ENCODE measurements at places on chromosomes 13 and 19.

DNA sequence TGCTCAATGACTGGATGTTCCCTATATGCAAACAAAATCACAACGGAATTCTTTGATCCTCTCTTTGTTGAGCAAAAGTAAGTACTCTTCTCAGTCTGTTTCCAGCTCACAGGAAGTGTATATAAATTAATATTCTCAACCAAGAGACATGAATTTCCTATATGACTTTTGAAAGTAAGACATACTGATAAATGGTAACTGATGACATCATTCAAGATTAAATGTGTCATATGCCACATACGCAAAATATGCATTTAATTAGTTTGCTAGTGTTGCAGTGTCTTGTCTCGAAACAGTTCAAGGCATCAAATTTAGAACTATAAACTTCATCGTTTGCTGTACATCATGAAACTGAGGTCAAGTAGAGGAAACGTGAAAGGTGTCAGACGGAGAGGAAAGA lies 7.9 kb downstream of the CLDN10 start:
- no peak for DNase-seq

GRCh38 chr19:28065026-28065425 lies 1147.9 kb downstream of the UQCRFS1 start:
- DNase-seq, result no peak

DNA sequence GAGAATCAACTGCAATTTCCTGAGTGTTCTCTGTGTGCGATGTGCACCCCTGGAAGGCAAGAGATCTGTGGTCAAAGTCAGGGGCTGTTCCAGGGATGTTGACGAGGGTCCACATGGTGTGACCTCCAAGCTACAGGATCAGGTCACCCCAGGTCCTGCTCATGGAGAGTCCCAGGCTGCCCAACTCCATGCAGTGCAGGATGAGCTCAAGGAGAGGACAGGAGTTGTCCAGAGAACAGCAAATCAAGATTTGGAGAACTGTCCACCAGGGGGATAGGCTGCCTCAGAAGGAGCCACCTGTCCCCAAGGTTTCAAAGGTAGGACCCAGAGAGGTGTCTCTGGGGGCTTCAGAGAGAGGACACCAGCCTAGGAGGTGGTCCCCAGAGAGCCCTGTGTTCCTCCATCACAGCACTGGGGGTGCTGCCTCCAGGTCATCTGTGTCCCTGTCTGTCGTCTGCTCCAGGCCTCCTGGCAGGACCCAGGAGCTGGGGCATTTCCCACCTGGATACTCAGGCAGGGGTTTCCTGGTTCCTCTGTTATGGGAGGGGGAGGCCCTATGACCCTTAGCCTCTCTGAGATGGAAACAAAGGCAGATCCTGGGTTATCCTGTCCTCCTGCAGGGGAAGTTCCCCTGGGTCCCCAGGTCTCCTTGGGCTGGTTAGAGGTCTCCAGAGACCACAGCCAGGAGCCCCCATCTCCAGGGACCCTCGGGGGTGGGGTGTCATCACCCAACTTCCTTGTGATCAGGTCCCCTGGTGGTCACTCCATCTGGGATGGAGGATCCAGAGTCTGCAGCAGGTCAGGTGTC lies 2.1 kb upstream of the CEACAM7 start:
- DNase-seq, result no peak

DNA sequence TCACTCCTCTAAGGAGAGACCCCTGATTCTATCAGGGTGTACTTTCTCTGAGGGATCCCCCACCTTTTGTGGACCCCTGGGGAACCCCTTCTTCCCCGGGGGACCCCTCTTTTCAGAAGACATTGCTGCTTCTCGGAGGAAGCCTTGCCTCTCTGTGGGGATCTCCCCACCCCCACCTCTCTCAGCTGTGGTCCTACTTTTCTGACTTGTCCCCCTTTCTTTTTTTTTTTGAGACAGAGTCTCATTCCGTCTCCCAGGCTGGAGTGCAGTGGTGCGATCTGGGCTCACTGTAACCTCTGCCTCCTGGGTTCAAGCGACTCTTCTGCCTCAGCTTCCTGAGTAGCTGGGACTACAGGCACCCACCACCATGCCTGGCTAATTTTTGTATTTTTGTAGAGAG lies 18.4 kb upstream of the GATAD2A start:
- DNase-seq, result no peak

DNA sequence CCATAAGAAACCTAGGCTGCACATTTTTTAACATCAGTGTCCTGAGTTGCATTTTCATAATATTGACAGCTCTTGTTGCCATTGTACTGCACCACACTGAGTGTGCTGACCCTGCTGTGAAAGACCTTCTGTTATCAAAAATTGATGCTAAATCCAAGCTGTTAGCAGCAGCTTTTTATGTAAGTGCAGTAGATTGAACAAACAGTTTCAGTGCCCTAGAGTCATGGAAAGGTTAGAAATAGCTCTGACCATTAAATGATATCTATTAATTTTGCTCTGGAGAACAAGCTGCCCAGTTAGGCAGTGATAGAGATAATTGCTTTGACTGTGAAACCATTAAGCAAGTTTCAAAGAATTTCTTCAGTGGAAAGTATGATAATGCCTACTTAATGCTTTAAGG lies 1289.2 kb upstream of the PCDH20 start:
- no peak for DNase-seq

DNA sequence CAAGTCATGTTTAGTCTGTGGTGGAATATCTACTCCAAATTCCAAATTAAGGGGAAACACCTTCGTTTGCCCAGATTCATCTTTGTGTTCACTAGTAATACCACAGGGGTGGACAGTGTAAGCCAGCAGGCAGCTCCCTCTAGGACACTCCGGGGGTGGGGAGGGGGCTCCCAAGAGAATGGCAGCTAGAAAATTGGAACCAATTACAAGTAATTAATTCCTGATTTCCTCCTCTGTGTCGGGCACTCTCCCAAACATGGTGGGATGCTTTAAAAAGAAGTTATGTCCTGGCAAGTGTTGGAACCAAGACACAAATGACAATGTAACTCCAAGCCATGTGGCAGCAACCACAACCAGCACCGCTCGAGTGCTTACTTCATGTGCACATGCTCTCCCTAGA lies 5.9 kb downstream of the COL4A1 start:
- no peak for DNase-seq

GRCh38 chr19:57382806-57383488 lies 6.7 kb upstream of the ZNF548 start:
- no peak for DNase-seq

GRCh38 chr19:8148410-8149260 lies 757 bp downstream of the FBN3 start:
- DNase-seq, result no peak

DNA sequence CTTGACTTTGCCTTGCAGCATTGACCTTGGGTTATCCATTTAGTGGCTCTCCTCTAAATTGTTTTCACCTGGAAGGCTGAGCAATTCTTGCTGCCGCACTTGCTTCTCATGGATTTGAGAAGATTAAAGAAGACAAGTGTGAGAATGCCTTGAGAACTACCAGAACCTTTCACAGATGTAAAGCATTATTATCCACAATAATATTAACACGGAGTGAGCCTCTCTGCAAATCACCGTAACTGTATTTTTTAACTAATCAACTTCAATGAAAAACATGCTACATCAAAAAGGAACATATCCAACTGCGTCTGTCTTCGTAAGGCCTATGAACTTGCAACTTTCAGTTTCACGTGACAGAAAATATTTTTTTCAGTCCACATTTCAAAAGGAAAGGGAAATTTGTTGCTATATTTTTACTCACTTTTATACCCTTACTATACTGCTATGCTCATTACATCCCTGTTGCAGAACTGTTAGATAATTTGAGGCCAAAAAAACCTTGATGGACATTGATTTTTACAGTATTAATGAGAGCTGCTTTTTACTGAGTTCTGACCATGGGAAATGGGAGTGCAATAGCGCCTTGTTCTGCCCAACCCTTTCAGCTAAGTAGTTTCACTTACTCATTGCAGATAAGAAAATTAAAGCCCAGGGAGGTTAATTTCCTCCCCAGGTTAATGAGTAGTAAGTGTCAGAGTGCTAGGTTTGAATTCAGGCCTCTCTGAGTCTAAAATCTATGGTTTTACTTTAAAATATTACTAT lies 93.8 kb upstream of the RAP2A start:
- DNase-seq, result no peak

DNA sequence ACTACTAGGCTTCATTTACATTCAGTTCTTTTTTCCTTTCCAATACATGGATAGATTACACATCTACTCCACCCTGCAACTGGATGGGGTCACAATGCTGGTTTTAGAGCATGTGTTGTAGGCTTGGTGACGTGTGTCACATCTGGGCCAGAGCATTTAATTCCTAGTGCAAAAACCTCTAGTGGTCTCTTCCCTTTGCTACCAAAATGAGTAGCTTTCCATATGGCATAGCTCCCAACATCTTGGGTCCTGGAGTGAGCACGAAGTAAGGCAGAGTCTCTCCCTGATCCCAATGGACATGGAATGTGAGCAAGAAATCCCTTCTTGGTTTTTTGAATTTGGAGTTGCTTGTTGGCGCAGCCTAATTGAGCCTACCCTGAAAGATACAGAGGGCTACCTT lies 51.7 kb downstream of the TNFSF11 start:
- DNase-seq, result no peak

DNA sequence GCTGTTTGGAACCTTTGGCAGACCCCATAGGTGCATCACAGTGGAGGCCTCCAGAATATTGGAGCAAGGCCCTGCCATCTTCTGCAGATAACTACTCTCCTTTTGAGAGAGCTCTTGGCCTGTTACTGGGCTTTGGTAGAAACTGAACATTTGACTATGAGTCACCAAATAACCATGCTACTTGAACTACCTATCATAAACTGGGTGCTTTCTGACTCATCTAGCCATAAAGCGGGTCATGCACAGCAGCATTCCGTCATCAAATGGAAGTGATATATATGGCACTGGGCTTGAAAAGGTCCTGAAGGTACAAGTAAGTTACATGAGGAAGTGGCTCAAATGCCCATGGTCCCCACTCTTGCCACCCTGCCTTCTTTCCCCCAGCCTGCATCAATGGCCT lies 782.5 kb upstream of the SLITRK6 start:
- DNase-seq, result no peak

Data from AG09309 (cell line).